Stimulated activated CD4-positive, alpha-beta T cell treated with anti-CD3 and anti-CD28 coated beads, Interleukin-12 subunit alpha, Interleukin-12 subunit beta, amount 100 ng/mL, for 48 hours (primary cell): ENCODE measurements at places on chromosomes 3 and 15.

DNA sequence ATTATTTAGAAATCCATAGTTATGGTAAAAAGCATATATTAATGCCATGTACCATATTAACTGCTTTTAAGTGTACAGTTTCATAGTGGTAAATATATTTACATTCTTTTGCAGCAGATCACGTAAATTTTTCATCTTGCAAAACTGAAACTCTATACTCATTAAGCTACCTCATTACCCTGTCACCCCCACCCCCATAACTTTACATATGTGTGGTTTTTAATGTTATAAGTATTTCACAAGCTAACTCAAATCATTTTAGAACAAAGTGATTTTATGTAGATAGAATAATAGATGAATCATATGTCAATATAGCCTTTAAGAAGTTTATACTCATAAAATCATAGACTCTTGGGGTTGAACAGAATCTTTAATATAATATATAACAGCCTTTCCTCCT, 7.1 kb upstream of the TP63 start:
- no peak for DNase-seq

DNA sequence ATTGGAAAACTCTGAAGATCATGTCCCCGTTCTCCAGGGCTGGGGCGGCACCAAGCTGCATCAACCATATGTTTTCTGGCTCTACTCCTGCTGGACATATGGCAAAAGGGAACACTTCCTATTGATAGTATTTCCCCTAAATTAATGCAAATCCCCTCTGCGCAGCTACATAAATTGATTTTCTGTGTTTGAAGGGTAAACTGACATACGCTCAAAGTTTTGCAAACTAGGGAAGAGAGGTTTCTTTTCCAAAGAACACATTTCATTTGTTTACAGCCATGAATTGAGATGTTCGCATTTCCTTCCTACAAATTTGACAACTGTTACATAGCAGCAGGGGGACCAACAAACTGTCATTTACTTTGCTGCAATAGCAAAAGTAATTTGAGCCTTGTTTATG, 35.9 kb downstream of the CTXND1 start:
- DNase-seq = no peak

- DNase-seq = no peak
Measured at GRCh38 chr15:92326236-92326635, 67.4 kb upstream of the ST8SIA2 start.

DNA sequence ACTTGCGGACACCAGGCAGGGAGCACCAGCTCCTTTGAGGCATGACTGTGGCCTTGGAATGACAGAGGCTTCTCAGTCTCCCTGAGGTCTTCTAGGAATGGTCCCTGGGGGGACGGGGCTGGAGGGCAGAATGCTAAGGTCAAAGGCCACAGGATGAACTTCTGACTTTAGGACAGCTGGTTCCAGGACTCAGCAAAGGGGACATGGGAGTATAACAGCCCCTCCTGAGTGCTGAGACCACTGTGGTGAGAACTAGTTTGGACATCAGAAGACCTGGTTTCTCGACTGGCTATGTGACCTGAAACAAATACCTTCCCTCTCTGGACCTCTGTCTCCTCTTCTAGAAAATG, 17.8 kb downstream of the ITGA11 start:
- no peak for DNase-seq

DNA sequence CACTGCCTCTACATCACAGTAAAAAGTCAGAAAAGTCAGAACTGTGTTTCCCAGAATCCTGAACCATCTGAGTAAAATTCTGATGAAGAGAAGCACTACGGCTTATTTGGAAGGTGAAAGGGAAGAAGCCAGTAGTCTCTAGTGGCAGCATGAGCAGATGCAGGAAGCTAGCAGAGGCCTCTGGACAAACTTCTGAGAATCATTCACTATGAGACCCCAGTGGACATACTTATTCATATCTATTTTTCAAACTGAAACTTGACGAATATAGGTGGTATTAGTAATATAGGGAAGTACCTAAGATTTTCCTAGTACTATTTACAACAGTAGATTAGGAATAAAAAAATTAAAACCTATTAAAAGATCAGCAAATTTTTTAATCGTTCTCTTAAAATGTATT, 272.8 kb upstream of the TTC14 start:
- no peak for DNase-seq

DNA sequence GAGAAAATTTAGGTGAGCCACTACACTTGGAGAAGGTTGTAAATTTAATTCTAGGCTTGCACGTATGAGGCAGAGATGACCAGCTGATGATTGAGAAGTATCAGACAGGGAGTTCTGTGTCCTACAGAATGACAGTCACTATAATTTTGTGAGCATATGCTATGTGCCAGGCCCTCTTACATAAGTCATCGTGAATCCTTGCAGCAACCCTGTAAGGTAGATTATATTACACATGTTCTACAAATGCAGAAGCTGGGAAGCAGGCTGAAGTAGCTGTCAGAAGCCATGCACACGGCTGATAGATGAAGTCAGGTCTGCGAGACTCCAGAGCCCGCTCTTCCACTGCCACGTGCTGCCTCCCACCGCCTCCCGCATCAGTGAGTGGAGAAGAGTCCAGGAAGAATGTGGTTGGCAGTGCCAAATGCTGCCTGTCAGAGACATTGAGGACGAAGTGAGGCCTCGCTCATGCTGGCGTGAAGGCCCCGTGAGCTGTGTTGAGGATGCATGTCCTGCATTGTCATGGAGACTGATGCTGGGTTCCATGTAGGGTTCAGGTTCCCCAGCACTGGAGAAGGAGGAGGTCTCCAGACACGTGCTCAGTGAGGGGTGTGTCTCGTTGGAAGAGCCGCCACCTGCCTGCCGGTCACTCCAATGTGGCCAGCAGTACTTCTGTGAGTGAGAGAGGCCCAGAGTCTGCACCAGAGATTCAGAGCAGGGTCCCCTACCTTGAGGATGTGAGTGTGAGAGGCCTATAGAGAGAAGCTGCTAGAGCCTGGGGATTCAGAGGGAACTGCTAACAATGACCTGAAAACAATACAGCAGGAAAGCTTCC, 123.3 kb upstream of the PLXNA1 start:
- DNase-seq = no peak

GRCh38 chr3:128794067-128794768, 68.2 kb downstream of the RAB7A start:
- no peak for DNase-seq

DNA sequence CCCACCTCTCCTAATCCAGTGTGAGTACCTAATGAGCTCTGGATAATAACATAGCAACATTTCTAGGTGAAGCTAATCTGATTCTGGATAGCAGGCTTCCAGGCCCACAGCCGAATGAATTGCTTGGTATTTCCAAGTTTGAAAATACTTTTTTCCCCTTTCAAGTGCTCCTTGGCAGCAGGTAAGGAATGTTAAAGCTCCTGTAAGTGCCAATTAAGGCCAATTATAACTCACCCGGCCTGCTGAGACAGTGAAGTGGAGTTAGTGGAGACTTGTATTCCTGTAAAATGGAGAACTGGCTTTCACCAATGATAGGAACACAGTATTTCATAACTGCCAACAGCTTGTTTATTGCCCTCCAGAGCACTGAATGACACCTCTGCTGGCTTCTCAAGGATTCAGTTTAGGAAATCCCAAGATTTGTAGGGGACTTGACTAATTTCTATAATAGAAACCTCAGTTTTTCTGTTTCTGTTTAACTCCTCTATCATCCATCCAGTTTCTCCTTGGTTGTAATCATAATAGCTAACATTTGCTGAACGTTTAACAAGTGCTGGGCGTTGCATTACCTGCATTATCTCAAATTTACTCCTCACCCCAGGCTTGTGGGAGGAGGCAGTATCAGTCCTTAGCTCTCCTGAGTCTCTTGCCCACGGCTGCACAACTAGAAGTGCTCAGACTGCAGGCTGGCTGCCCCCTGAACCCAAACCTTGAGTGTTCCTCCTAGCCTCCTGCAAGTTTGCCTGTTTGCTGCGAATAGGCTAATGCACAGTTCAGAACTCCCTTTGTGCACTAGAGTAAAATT, 52.7 kb upstream of the SCAANT1 start:
- no peak for DNase-seq

GRCh38 chr3:176687754-176688153, 509.5 kb downstream of the TBL1XR1 start:
- no peak for DNase-seq
